ENCODE measurements at places on chromosomes 2 and 18.

DNA sequence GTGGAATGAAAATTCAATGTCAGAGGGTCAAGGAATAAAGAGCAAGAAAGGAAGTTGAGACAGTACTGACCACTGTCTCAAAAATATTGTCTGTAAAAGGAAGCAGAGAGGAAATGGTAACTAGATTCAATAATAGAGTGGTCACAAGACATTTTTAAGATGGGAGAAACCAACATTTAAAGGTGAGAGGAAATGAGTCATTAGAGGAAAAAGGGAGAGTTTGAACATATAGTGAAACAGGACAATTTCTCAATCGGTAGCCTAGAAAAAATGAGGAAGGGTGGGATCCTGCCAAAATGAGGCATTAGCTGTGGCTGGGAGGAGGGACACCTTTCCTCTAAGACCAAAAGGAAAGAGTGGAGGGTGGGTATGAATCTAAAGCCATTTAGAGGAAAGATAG, 288.5 kb downstream of the SP3 start:
- no peak for DNase-seq

- DNase-seq = no peak
Observed at GRCh38 chr2:216394881-216395280, 17.4 kb upstream of the SMARCAL1 start.

DNA sequence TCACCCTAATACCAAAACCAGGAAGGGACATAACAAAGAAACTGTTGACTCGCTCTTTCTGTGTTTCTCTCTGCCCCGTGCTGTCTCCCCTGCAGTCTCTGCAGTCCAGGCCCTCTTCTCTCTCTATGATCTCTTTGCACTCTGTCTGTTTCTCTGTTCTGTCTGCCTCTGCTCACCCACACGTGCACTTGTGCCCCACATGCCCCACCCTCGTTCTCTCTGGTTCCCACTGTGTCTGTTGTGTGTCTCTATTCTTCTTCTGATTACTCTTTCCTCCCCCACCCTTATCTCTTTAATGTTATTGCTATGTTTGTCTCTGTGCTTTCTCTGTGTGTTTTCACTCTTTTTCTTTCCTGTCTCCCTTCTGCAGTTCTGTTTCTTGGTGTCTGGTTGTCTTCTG, 54.0 kb downstream of the NAT8 start:
- DNase-seq = no peak

DNA sequence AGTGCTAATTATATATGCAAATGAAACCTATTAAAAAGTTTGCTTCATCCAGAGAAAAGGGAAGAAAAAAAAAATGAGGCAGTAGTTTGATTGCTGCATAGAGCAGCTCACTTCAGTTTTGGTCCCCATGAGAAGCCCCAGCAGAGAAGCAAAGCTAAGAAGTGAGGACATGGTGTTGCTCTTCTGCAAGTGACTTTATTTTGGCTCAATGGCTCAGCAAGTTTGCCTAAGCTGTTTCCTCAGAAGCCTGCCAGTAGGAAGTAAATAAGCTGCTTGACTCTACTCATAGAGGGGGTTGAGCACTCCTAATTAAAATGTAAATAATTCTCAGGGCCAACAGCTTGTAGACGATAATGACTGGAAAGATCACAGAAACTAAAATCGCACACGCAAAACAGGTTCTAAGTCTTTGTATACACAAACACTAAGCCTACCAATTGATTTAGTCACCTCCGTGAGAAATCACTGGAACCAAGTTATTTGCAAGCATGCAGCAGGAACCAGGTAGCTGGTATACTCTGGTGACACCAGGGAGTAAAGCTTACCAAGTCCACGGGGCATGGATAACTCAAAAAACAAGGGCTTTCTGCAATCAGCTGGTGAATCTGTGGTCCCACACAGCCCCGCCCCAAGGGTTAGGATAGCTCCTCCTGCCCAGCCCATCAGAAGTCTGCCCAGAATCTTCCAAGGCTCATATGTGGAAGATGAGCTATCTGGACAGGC, 39.7 kb upstream of the NABP1 start:
- DNase-seq = no peak

DNA sequence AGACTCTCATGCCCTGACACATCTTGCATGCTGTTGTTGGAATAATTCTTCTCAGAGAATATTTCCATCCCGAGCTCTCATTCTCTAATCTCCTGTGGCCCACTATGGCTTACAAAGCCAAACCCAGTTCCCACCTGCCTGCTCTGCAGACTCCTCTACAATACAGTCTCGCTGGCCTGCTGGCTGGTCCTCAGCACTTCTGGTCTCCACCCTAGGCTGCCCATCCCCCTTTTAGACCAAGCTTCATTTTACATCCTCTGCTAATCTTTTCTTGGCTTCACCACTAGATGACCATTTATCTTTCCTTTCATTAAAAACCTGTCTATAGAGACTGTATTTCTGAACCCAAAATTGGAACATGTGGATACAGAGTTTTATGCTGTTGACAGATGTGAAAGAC, 42.5 kb upstream of the YPEL5 start:
- DNase-seq = no peak

DNA sequence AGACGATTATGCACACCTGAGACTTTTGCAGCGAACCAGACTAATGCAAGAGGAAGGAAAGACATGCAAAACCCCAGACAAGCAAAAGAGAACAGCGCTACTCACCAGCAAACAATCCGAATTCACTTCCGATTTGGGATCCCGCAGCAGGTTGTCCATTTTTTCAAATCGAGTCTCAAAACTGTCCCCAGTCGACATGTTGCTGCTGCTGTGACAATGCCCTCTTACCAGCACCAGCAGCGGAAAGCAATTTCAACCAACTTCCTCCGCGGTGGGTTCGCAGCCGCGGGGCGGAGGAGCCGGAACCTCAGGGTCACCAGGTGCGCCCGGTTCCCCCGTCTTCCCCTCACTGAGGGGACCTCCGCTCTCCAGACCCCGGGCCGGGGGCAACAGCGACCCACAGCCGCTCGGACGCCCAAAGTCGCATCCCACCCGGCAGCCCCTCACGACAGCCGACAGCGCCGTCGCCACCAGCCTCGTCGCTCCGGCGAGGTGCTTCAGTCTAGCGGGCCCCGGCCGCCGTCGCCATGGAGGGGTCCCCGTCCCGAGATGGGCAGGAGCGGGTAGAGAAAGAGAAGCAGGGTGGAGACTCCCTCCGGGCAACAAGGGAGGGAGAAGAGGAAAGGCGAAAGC, 784 bp downstream of the ROCK1 start:
- DNase-seq = no peak

DNA sequence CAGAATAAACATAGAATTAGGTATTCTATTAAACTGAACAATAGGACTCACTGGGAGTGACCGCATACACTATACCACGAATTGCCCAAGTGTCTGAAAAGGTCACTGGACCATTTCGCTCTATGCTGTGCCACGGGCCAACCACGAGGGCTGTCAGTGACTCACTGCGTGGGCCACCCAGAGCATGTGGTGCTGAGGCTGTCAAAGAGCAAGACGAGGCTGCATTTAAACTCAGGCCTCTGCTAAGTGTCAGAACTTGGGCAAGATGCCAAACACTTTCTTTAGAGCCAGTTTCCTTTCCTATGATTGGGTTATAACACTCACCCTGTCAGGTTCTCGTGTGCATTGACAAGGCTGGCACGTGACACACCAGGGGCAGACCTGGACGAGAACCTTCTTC, 97.5 kb downstream of the SH3YL1 start:
- DNase-seq = no peak

DNA sequence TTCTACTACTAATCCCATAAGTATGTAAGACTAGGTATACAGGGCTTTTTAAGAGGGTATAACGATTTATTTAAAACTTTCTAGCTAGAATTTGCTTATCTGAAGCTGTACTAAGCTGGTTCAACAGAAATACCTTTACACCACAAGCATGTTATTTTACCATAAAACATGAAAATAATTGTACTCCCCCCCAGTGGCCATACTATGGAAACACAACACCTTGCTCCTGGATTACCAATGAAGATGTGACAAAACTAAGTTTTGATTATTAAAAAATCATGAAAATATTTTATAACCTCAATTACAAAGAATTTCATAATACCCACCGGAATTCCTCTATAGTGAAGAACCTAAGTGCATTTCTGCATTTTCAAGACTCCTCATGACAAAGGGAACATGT, 27.3 kb downstream of the LPIN2 start:
- DNase-seq = no peak

DNA sequence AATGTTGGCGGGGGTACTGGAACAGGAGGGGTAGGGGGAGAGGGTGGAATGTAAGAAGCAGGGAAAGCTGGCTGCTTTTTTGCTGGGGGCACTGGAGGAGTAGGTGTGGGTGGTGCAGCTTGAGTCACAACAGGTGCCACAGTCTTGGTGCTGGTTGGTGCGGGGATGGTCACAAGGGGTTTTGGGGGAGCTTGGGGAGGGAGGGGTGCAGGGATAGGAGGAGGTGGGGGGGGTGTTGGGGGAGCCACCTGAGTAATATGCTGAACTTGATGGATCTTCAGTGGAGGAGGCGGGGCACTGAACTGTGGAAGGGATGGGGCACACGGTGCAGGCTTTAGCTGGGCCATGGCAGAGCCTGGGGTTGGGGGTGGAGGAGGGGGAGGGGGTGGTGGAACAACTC, 94.4 kb downstream of the RAPH1 start:
- no peak for DNase-seq

GRCh38 chr2:38535744-38536506, 66.8 kb downstream of the HNRNPLL start:
- DNase-seq = no peak

DNA sequence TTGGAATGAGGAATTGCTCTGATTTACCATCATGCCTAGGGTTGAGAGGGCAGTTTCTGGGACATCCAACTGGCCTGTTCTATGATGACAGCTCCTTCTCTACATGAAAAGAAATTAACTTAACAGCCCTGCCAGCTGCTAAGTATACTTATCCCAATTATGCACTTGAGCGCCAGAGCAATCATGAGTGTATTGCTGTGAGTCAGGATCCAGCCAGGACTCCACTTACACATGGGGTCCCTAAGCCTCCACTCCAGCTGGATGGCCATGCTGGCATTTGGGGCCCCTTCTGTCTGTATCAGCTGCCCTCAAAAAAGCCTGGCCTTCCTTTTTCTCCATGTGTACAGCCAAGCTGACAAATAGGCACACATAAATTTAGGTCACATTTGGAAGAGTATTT, 481.9 kb downstream of the TMX3 start:
- no peak for DNase-seq

DNA sequence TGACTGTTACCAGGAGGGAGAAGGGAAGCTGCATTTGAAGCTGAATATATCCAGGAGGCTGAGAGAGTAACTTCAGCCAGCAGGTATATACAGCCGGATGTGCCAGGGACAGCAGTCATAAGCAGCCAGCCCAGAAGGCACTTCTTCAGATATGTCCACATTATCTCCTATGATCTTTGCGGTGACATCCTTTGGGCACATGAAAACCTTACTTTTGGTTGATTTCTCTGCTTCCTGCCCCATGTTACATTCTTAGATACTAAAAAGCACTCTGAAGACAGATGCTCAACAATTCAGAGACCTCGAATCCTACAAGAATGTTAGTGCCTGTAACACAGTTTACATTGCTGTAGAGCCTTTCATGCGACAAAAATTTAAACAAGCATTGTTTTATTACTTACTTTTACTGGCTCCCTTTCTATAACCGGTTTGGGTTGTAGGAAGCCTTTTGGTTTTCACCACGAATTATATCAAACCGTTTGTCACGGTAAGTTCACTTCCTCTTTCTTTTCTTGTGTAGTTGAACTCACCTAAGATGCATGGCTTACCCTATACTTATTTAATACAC, 50.3 kb upstream of the TLK1 start:
- DNase-seq = no peak

- DNase-seq = no peak
Observed at GRCh38 chr2:239853706-239854327, 171.3 kb downstream of the NDUFA10 start.

DNA sequence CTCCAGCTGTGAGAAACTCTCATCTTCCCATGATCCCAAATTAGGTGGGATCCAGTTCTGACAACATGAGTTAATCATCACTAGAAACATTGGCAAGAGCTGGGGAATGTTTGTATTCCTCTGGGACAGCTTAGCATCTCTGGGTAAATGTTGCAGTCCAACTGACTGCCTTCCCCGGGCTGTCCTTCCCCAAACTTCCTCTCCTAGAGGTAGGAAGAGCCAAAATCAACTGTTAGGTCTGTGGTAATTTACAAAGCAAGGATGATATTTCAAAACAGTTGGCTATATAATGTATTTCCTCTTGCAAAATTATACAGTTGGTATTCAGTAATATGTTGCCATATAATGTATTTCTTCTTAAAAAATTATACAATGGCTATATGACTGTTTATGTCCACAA, 148.5 kb downstream of the MGAT5 start:
- peak; percentile 34 for DNase-seq

- DNase-seq = no peak
Observed at GRCh38 chr2:54771166-54771885, 47.9 kb downstream of the EML6 start.

DNA sequence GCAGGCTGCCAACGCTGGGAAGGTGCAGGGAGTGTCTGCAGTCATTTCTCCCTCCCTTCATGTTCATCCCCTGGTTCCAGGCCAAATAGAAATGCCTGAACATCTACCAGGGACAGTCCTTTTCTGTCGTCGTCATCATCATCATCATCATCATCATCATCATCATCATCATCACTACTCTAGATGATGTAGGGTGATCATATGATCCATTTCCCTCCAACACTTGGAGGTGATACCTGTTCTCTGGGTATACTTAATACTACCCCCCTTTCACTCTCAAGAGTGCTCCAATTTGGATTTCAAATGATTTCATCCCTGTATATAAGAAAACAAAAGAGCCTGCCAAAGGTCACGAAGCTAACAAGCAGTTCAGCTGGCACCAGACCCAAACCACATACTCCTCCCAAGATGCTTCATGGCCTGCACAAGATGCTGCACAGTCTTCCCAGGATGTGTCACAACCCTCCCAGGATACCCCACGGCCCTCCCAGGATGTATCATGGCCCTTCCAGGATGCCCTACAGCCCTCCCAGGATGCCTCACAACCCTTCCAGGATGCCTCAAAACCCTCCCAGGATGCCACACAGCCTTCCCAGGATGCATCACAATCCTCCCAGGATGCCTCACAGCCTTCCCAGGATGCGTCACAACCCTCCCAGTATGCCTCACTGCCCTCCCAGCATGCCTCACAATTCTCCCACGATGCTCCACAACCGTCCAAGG, 257.9 kb downstream of the DYSF start:
- no peak for DNase-seq

DNA sequence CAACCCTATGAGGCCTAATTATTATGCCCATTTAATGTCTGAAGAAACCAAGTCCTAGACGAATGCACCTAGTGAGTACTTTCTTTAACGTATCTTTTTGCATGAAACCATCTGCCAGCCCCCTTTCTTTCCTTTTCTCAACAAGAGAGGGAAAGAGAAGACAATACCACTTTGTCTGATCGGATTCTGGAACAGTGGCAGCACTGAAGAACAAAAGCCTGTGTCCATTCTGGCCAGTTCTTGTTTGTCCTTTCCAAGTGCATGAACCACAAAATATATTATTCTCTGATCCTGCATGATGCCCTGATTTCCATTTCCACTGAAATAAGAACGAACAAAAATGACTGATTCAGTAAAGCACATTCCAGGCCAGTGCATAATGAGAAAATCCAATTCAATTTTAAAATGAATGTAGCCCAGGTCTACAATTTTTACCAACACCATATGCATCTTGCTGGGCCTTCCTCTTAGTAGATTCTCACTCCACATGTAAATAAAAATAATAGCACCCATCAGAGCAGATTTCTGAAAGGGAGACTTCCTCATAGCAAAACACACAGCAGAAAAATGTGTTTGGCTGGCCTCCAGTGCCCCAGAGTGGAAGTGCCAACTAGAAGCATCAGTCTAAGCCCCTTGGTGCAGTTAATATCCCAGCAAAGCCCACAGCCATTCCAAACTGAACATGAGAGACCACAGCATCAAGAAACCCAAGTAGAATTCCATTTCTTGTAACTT, 422.6 kb upstream of the ID2 start:
- DNase-seq = no peak

Data from astrocyte of the cerebellum (primary cell).